Thoracic aorta (tissue), 2 donors: ENCODE measurements at places on chromosomes 2 and 18. TPM values are rescaled to one million over a fixed set of nuclear protein-coding genes. Genes with fewer than 3 reads are reported as not detected.

DNA sequence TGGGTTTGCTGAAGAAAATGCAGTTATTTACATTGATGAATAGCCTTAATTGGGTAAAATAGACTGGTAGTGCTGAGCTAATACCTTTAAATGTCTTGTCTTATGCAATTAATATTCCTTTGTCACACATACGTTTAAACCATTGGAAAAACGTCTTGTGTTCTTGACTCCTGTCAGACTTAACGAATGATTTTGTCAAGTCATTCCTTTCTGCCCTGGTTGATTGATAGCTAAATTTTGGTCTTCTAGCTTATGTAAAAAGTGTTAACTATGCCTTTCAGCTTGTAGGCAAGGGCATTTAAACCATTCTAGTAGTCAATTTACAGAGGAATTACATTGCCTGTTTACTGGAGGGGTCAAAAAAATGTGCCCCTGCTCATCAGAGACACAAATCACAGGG, 105.8 kb upstream of the LRRTM1 start:
- no peak for DNase-seq

- no peak for DNase-seq
Observed at GRCh38 chr18:12867441-12868123, 16.5 kb downstream of the PTPN2 start.

The IGFBP5 gene
- total RNA-seq: 2,105 TPM

DNA sequence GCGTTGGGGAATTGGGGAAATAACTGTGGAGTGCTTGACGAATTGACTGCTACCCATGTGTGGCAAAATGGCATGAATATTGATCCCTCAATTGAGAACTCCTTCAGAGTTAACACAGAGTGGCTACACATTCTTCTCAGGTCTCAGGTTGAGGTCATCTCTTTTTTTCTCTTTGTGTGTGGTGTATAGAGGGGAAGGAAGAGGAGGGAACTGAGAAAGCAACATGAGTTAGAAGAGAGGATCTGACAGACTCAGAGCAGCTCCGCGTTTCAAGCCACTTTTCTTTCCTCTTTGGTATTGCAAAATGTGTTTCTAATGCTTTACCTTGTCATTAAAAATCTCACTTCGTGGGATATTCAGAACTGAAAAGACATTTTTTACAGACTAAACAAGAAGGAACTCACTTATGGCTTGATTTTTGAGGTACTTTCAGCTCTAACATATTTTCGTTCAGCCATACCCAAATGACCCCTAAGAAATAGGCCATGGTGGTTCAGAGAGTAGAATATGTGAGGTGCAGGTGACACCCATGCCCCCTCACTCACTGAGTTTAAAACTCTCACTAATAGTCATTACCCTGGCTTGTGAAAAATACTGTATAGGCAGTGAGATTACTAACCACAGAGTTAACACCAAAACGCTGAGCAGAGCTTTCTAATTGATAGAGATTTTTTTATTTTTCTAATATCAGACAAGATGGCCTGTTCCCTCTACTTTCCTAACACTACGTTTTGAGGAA, 22.5 kb downstream of the STAT4 start:
- no peak for DNase-seq

GRCh38 chr2:171919453-171919852, 2.8 kb upstream of the HAT1 start:
- DNase-seq: no peak

The TANC1 gene
- total RNA-seq: 70.1 TPM

GRCh38 chr18:3177902-3178687, 41.7 kb downstream of the MYOM1 start:
- DNase-seq: peak; percentile 28

DNA sequence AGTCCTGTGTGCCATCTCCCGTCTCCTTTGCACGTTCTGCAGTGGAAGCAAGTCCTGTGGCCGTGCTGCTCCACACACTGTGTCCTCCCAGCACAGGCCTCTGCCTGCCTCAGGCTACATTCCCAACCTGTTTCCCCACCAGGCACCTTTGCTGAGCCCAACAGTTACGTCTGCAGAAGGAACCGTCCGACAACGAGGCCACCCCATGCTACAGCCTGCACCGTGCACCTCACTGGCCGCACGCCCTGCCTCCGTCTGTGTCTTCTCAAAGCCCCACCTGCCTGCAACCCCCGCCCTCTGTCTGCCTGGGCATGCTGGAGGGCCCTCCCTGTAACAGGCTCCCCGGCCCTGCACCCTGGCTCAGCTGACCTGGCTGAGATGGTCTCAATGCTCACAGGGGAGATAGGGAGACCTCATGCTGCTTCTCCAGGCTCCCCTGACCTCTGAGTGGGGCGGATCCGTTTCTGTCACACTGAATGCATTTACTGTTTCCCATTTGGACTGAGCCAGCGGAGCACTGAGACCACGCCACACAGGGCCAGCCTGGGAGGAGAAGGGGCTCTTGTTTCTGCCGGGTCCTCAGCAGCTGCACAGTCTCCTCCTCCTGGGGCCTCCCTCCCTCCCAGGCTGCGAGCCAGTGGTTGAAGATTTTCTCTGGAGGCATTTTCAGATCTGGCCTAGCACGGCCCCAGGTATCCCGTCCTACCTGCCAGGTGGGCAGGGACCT, 109.1 kb upstream of the OTOS start:
- no peak for DNase-seq

- DNase-seq: no peak
Observed at GRCh38 chr2:58293056-58293455, 51.9 kb upstream of the FANCL start.

The FIGN gene
- 21.2 TPM for total RNA-seq

The GBX2 gene
- total RNA-seq: not detected

The SLC38A11 gene
- 0.85 TPM for total RNA-seq

DNA sequence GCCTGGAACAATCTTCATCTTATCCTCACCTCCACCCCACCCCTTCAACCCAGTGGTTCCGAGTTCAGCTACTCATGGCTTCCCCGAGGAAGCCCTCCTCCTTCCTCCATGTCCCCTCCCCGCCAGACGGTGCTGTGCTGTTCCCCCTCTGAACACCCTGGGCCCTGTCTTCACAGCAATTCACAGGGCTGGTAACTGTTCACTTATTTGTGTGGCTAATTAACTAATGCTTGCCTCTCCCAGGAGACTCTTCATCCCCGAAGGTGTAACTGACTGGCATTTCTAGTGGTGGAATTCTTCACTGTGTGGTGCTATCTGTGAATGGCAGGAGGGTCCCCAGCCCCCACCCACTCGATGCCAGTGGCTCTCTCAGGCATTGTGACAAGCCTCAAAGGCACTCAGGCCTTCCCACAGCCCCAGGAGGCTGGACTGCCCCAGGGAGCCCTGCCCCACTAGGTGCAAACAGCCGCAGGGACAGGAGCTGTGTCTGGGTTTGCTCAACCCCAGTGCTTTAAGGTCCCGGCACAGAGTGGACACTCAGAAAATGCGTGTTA, 133.7 kb upstream of the ID2 start:
- no peak for DNase-seq

The HOXD13 gene
- total RNA-seq: not detected

GRCh38 chr2:232672588-232672987, 24.5 kb upstream of the GIGYF2 start:
- DNase-seq: no peak

DNA sequence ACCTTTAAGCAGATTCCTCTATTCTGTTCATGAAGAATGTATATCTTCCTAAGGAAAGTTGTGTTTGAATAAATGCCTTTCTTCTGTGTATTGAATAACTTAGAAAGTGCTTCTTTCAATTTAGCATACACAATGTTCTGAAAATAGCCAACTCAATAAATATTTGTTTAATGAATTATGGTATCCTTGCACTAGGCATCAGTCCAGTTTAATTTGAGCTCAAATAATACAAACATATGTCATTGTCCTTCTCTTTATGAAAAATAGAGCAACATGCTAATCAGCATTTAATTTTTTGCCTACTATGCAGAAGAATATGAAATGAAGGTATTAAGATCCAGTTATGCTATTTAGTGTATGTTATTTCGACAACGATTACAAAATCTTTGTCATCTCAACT, 68.2 kb downstream of the NRXN1 start:
- DNase-seq: no peak

The DUSP28 gene
- total RNA-seq: 14.3 TPM

The EHD3 gene
- 35.8 TPM for total RNA-seq

The CABYR gene
- total RNA-seq: 1.8 TPM

GRCh38 chr2:99881901-99882591, 260.3 kb downstream of the AFF3 start:
- DNase-seq: no peak

The CPO gene
- total RNA-seq: not detected

DNA sequence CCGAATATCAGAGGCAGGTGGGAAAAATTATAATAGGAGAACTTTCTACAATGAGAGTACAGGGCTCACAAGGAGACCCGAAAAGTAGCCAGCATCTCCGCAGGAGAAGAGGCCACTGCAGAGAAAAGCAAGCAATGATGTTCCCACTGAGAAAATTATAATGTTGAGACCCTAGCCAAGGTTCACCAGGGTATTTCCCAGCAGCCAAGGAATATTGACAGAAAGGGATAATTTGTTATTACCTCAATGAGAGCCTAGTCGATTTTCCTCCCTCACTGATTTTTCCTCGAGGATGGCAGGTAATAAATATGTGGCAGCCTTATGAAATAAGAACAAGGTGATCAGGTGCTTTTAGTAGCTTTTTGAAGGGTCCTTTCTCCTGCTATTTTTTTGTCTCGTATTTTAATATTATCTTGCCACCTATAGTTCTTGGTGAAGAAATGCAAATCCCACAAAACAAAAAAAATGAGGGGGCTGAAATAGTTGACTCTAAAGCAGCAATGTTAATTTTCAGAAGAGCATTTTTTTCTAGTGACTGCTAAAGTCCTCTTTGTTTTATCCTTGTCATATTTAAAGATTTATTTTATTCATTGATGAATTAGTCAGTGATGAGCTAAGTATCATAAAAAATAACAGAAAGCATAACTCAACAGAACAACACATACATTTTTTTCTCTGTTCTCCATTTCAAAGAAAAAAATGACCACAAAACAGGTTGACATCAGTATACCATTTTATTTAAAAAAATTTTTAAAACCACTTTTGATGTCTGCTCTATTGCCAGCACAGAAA, 215.4 kb downstream of the KCNE4 start:
- no peak for DNase-seq

The RAPGEF4 gene
- 18.4 TPM for total RNA-seq

GRCh38 chr2:229660951-229661350, 53.4 kb downstream of the DNER start:
- DNase-seq: no peak

The C1QL2 gene
- total RNA-seq: not detected

The SS18 gene
- 118 TPM for total RNA-seq

The GALNT14 gene
- total RNA-seq: 1.6 TPM

- no peak for DNase-seq
Observed at GRCh38 chr2:80459028-80459427, 154.5 kb upstream of the LRRTM1 start.

The ANKRD30B gene
- not detected for total RNA-seq

The ANKRD30BL gene
- not detected for total RNA-seq

The KCNG2 gene
- not detected for total RNA-seq

The TRABD2A gene
- total RNA-seq: 1.8 TPM

- DNase-seq: no peak
Observed at GRCh38 chr2:6750411-6751158, 115.1 kb downstream of the CMPK2 start.

GRCh38 chr18:77144451-77145118, 12.0 kb upstream of the MBP start:
- no peak for DNase-seq

DNA sequence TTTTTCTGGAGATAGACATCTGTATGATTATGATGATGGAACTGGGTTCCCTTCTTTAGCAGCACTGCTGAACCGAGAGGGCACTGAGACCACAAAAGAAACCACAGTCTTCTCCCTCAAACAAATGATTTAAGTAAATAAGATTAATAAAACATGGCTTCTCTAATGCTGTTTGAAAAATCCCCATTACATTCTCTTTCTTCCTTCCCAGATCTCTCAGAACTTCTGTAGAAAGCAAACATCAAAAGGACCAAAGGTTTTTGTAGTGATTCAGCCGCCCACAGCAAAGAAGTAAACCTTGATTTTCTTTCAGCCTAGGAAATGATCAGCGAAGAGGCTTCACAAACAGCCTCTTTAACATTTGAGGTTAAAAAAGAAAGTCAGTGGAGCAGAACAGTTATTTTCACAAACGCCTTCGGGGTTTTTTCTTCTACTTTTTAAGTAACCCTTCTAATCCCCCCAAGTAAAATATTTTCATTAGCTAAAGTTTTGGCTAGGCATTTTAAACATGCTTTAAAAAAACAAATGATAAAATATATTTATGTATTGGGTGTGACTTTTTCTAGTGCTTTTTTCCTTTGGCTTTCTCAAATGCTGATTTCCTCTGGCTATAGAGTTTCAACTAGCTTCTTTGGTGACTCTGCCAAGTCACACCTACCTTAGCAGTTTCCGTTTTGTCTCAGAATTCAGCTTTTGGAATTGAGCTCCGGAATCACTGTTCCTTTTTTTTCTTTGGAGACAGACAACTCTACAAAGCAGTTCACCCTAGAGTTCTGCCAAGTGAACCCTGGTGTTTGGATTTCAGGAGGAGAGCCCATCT, 89.6 kb downstream of the UPP2 start:
- no peak for DNase-seq

GRCh38 chr18:22847867-22848451, 85.2 kb upstream of the RBBP8 start:
- DNase-seq: no peak

DNA sequence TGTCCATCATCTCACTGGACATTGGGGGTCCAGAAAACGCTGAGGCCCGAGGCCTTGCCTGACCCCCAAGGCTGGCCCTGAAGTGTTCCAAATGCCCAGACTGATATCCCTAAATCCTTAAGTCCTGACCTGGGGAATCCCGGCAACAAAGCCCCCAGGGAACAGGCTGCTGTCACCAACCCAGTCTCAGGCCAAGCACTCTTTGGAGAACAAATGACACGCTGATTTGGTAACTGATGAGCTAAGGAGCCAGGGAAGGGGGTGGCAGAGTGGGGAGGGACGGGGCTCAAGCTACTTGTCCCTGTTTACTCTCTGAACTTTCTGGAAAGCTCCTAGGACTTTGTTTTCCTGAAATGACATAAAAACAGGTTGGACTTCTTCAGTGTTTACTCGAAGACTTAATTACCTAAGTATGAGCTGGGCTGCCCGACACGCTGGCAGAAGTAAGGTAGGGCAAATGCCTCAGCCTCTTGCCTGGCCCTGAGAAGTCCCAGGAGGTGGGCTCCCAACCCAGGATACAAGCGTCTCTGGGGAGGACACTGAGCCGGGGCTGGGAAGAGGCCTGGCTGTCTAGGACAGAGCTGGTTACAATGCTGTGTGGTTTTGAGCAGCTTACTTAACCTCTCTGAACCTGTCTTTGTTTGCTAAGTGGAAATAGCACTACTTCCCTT, 105.5 kb upstream of the GLI2 start:
- DNase-seq: no peak
